ENCODE measurements at places on chromosomes 5 and 9.
A peak's percentile ranks its signal among the peaks of the same experiment; 100 is the strongest.

DNA sequence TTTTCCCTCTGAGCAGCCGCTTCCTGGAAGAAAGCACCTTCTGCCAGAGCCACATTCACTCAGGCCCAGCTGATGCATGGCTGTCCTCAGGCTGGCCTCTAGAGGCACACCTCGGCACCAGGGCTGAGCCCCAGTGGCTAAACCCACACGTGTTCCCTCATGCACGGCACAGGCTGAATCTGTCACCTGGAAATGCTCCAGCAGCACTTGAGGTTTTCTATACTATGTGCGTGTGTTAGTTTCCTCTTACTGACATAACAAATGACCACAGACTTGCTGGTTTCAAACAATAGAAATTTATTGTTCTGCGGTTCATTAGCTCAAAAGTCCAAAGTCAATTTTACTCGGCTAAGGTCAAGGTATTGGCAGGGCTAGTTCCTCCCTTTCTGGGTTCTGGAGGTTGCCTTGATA, 141.4 kb downstream of the LRRC70 start:
- peak; percentile 11 for DNase-seq

GRCh38 chr5:98989727-98990126, 60.9 kb upstream of the CHD1 start:
- no peak for DNase-seq

DNA sequence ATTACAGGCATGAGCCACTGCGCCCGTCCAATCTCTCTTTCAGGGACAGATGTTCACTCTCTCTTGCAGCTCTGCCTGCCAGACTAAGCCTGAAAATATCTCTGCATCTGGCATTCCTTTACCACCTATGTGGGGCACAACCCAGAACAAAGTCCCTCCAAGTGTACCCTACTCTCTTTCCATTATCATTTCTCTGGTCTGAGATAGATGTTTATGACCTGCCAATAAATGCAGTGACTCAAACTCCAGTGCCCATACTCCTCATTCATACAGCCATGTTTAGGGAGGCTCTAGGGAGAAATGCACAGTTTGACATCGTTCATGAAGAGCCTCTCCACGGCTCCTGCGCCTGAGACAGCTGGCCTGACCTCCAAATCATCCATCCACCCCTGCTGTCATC, at the start of gene BTNL3:
BTNL3 (plus strand) TSS at position 255 of the 400 bp plus-strand sequence. CDS start 183 bp downstream, outside the sequence.
- DNase-seq = no peak

DNA sequence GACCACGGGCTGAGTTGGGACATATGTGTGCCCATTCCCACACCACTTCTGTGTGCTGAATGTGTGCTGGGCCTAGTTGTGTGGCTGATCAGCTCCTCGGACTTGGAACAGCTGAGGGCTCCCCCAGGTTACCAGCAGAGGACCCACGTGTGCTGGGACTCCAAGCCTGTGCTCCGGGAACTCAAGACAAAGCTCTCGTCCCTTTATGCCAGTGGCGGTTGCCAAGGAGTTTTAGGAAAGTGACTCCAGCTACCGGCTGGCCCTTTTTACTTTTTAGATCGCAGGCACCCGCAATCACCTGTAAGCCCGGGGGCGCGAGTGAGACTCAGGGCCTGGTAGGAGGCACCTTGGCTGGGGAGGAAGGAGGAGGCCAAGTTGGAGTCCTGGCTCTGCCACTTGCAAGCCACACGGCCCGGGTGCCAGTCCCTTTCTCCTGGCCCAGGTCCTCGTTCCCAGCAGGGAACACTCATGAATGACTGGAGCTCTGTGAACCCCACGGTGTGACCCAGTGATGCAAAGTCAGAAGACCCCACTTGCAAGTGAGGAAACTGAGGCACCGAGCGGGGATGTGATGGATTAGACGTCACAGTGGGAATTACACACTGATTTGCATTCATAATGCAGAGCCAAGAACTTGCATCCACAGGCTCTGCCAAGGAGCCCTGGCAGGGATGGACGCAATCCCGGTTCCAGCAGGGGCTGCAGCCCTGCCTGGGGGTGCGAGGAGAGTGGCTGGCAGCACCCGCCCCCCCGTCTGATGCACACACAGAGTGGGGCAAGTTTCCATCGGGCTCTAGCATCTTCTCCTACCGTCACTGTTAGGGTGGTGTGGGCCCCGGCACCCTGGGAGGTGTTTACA, 26.9 kb downstream of the CRB2 start:
- no peak for DNase-seq

DNA sequence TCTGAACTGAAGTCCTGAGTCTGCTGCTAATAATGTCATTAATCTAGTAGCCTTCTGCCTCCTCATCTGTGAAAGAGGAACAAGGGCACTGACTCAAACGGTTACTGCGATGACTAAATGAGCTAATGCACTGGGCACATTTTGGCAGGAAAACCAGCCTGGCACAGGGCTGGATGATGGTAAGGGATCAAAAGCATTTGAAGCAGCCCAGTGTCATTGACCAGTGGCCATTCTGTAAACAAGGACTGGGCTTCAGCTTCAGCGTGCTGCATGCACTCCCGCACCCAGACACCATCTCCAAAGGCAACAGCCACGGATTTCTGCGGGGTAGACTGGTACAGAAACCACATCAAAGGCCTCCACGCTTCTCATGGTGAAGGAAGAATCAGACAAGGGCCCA, 8.0 kb downstream of the GCNT4 start:
- no peak for DNase-seq

GRCh38 chr5:154236536-154237375, 46.2 kb downstream of the GALNT10 start:
- no peak for DNase-seq

DNA sequence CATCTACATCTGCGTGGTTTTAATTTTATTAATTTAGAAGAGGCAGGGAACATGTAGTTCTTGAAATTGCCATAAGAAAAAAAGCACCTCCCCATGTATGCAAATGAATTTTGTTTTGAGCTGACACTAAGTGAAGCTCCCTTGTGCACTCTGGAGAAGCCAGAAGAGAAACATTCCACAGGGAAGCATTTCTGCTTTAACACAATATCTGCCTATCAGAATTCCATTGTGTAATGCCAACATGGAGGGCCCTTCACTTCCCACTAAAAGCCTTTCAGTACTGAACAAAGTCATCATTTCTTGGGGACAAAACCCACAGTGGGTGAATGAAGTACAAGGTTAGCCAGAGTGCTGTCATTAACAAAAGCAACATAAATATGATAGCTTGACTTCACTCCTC, 59.7 kb downstream of the PRELID2 start:
- DNase-seq = no peak

- no peak for DNase-seq
Measured at GRCh38 chr9:133781828-133782135, 43.6 kb upstream of the SARDH start.

GRCh38 chr5:45692481-45692880, 3.7 kb downstream of the HCN1 start:
- DNase-seq = no peak

GRCh38 chr5:151100681-151101080, 19.8 kb upstream of the TNIP1 start:
- no peak for DNase-seq

GRCh38 chr5:147065071-147065470, 169.8 kb upstream of the STK32A start:
- DNase-seq = no peak

GRCh38 chr9:116656977-116657376, 30.1 kb upstream of the TRIM32 start:
- DNase-seq = no peak

- DNase-seq = no peak
Measured at GRCh38 chr5:1190837-1191239, 10.6 kb upstream of the SLC6A19 start.

- DNase-seq = no peak
Measured at GRCh38 chr5:106397700-106398099, 1273.0 kb downstream of the EFNA5 start.

GRCh38 chr5:4873652-4874051, 266.5 kb upstream of the ADAMTS16 start:
- DNase-seq = no peak

- DNase-seq = no peak
Measured at GRCh38 chr5:126984632-126985031, 45.7 kb downstream of the MARCHF3 start.

- DNase-seq = no peak
Measured at GRCh38 chr9:126436545-126437267, 110.1 kb downstream of the MVB12B start.

GRCh38 chr5:27328480-27328879, 290.1 kb upstream of the CDH9 start:
- no peak for DNase-seq

GRCh38 chr5:96903300-96903699, 27.0 kb downstream of the ERAP2 start:
- no peak for DNase-seq

DNA sequence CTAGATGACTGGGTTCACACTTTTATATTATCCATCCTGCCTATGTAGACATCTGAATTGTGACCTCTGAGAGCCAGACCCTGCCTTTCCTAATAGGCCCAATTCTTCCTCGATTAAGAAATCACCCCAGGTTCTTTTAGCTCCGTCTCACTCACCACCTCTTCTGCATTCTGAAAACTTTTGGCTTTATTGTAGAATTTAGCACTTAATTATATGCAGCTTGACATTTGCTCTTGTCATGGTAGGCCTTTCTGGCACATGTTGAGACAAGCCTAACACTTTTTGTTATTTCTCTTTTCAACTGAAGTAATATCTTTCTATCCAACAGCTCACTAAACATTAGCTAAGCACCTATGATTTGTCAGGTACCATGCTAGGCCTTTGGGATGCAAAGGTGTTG, 163.3 kb downstream of the INSYN2B start:
- no peak for DNase-seq

DNA sequence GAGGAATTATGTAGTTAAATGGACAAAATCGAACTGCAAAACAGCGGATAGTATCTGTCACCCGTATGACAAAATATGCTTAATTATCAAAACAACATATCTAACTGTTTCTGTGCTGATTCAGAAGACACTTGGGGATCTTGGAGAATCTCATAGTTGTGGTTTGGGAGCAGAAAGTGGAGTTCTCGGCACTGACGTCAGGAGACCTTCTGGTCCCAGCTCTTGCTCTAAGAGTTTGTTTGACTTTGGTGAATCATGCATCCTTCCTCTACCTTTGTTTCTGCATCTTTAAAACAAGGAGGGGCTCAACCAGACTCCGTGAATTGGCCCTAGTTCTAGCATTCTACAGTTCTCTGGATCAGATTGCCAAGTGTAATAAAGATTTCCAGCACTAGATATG, 37.0 kb upstream of the TAF1L start:
- no peak for DNase-seq

- DNase-seq = no peak
Measured at GRCh38 chr9:124174433-124174832, 83.3 kb upstream of the NEK6 start.

GRCh38 chr9:111350556-111350955, 20.5 kb upstream of the OR2K2 start:
- no peak for DNase-seq

DNA sequence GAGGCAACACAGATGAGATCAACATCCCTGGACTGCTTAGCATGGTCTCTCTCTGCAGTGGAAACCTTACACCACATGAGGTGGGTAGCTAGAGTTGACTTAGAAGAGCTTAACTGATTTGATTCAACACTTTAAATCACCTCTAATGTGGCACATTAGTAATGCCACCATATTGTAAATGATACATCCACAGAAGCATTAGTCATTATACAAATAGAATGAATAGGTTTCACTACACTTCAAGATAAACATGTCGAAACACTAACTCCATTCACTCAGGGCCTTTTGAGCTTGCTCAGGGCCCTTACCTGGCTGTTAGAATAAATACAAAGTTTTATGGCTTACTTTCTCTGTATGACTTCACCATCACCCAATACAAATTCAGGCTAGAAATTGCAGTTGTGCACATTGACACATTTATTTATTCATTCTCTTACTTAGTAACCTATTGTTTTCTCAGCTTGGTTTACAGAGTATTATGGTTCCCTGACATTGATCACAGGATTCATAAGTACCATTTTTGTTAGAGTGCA, 9.3 kb upstream of the SMAD5 start:
- DNase-seq = no peak

DNA sequence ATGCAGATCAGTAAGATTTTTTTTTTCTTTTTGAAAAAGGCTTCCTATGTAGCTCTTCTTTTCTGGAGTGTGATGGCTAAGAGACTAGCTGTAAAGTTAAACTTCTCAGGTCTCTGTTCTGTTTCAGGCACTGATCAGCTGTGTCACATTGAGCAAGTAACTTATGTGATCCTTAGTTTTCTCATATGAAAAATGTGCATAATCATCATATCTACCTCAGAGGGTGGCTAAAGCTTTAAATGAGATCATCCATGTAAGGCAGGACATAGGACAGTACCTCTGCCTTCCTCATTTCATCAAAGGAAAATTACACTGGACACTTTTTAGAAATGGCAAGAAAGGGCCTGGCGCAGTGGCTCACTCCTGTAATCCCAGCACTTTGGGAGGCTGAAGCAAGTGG, 235.9 kb upstream of the TYRP1 start:
- DNase-seq = no peak

DNA sequence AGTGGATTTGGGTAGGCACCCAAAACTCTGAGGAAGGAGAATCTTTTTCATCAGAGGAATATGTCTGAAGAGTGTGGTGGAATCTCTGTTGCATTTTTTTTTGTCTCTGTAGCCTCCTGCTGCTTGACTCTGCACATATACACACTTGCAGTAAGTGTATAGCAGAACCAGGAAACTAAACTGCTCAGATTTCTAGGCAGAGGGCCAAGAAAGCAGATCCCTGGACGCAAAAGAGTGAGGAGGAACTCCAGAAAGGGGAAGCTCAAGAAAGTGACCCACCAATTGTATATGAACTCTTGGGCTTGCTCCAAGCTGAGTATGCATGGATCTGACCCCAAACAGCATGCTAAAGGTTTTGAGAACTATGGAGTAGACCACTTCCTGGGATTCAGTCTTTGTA, 181.8 kb downstream of the GADD45G start:
- no peak for DNase-seq

- DNase-seq = no peak
Measured at GRCh38 chr9:93133681-93134014, 403 bp downstream of the NINJ1 start.

DNA sequence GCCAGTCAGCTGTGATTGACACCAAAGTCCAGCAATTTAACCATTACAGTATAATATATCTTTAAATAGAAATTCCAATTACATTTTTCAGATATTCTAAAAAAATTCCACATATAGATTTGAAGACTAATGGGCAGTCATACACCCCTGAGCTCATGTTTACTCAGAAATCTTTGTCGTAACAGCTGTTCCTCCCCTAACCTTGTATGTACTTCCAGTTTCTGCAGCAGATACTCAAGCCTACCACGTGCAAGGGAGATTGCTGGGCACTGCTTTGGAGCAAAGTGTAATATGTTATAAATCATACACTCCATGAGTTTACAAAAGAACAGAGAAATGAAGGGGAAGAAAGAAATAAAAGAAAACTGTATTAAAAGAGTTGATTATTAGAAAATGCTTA, 241.2 kb downstream of the TRIM32 start:
- DNase-seq = no peak
